Peyer's patch (tissue), 4 donors: ENCODE measurements at places on chromosomes 2 and 18. TPM values are rescaled to one million over a fixed set of nuclear protein-coding genes. Genes with fewer than 3 reads are reported as not detected.

DNA sequence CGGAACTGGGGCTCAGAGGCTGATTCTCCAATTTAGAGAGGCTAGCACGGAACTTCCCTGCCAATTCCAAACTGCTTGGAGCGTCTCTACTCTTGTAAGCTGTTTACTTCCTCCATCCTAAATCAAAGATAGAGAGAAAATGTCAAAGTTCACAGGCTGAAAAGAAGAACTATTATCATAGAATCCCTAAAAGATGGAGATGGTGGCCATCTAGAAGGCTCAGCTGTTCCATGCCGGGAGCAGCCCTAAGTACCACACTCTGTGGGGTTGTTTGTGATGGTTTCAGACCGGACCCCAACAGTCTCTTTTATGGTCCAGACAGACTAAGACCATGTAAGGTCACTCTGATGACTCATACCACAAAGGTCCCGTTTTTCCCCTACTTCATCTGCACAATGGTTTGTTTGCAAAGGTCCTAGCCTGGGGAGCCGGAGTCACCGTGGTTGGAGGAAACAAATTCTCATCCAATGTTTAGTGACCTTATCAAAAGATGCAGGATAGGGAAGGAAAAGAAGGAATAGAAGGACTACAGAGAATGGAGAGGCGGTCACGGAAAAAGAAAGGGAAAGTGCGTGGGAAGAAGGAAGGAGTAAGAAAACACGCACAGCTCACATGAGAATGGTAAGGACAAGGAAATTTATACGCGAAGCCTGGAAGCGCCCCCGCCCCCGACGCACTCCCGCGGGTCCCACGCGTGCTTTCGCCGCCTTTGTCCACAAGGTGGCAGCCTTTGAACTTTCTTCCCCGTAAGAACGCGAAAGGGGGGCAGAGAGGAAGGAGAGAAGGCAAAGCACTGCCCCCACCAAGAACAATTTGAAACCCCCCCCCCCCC is 453 bp upstream of the ANTXR1 start:
- no peaks in the 10 kb centered on the region for H3K27me3 ChIP-seq
- H3K36me3 ChIP-seq, result no peaks in the 10 kb centered on the region
- DNase-seq, result peak; percentile 71
- peak overlapping the region; percentile 52 for H3K4me3 ChIP-seq
- H3K4me1 ChIP-seq, result peaks cover 5% of the 10 kb centered on the region
- peak overlapping the region; percentile 77 for H3K27ac ChIP-seq

DNA sequence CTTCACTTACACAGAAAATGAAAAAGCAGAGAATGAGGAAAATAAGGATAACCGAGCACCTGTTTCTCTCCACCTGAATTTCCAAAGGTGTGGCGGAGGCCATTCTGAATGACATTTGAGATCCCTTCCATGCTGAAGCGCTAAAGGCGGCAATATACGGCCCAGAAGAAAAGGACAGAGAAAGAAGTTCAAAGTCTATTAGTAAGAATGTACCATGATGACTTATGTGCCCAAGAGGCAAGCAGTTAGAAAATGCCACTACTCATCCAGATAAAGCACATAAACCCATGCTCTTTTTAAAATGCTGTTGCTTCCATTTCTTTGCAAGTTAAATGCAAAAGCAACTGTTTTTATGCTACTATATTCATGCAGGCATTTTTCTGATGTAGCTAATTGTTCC is 37.2 kb downstream of the FEZ2 start:
- H3K27me3 ChIP-seq, result no peaks in the 10 kb centered on the region
- no peaks in the 10 kb centered on the region for H3K36me3 ChIP-seq
- no peak overlapping the region for H3K27ac ChIP-seq

GRB14 gene
- total RNA-seq, result 1.1 TPM

DNA sequence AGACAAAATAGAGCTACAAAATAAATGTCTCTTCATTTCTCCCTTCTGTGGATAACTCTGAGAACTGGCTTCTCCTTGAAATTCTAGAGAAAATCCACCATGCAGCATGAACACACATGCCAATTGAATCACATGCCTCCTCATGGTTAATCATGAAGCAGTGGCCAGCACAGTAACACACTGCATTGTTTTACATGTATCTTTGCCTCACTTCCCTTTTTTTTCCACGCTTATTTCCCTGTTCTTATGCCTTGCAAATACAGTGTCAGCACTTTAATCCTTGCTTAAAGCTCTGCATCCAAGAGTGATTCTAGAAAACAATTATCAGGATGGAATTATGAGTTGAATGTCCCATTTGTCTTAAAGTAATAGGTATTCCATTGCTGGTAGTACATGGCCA is 50.3 kb upstream of the ZBTB7C start:
- no peaks in the 10 kb centered on the region for H3K36me3 ChIP-seq
- no peak for DNase-seq
- no peaks in the 10 kb centered on the region for H3K4me1 ChIP-seq
- no peaks in the 10 kb centered on the region for H3K27me3 ChIP-seq
- no peak overlapping the region for H3K27ac ChIP-seq

IL1RL1 gene
- total RNA-seq, result 25.6 TPM

DNA sequence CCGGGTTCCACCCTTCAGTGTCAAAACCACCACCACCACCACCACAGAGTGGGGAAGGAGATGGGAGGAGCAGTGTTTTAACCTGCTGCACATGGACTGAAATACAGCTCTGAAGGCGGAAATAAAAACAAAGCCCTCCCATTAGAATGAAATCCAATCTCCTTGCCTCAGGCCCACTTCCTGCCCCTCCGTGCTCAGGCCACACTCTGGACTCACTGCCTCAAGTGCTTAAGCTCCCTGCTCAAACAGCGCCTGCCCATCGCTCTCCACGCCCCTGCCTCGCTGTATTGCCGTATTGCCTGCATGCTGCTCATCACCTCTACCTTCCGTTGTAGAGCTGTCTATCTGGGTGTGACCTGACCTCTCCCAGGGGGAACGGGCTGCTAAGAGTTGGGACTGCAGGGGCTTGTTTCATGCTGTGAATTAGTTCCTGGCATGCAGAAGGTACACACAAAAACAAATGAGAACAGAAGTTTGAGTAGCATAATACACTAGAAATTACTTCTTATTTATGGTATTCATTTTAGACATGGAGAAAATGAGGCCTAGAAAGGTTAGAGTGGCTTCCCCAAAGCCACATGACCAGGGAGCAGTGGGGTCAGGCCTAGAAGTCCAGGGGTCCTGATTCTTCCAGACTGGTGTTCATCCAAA is 31.6 kb upstream of the NEB start:
- DNase-seq, result no peak
- peaks cover 13% of the 10 kb centered on the region for H3K4me1 ChIP-seq
- H3K4me3 ChIP-seq, result no peak overlapping the region
- H3K27me3 ChIP-seq, result no peaks in the 10 kb centered on the region

- H3K4me1 ChIP-seq, result no peaks in the 10 kb centered on the region
- H3K27ac ChIP-seq, result no peak overlapping the region
- H3K4me3 ChIP-seq, result no peak overlapping the region
- no peak for DNase-seq
Measured at GRCh38 chr2:7931808-7932207, 750.0 kb upstream of the ID2 start.

TFCP2L1 gene
- 41.0 TPM for total RNA-seq

ARHGAP15 gene
- 203 TPM for total RNA-seq
